ENCODE measurements at places on chromosomes 7 and 10.

DNA sequence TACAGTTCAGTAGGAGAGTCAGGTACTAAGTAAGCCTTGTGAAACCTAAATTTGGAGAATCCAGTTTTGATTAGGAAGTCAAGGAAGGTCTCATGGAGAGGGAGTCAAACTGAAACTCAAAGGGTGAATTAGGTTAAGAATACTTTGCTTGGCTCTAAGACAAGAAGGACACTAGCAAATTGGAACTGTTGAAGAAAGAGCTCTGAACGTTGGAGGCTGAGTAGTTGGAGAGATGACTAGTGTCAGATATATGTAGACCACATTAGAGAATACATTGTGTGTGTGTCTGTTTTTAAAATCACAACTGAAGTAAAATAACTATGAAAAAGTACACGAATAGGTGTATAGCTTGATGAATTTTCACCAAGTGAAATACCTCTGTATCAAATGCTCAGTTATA, 6.3 kb downstream of the VPS26A start:
- no peak for DNase-seq

DNA sequence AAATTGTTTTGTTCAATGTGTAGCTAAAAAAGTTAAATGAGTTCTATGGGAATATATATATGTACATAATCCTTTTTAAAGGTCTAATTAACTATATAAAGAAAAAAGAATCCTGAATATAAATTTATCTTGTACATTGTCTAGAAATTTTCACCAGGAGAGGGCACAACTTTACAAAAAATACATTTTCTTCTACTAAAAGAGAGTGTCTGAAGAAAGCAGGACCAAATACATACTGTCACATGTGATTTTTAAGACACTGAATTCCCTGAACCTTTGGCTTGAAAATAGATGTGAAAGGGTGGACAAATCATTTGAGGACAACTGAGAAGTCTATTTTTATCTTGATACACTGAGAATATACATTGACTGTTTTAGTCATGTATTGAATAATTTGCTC, 204.3 kb downstream of the DGKB start:
- DNase-seq = no peak

- no peak for DNase-seq
Measured at GRCh38 chr7:101436221-101436735, 73.6 kb downstream of the COL26A1 start.

DNA sequence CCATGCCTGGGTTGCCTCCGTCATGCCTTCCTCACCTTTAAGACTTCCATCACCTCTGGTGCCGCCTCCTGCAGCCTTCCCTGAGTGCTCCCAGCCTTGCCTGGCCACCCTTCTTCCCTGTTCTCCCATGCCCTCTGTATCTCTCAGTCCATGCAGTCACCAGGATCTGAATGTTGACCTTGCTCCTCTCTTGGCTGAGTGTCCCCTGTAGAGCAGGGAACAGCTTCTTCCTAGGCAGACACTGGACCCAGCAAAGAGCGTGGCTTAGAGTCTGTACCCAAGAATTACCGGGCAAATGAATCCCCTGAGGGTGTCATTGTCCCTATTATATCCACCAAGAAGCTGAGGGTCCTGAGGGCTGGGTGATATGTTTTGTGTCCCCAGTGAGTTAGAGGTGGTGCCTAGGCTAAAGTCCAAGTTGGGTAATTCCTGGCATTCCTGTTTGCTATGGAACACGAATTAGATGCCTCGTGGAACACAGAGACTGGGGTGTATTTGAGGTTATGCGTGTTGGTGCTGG, 505.6 kb downstream of the RPS24 start:
- DNase-seq = no peak

DNA sequence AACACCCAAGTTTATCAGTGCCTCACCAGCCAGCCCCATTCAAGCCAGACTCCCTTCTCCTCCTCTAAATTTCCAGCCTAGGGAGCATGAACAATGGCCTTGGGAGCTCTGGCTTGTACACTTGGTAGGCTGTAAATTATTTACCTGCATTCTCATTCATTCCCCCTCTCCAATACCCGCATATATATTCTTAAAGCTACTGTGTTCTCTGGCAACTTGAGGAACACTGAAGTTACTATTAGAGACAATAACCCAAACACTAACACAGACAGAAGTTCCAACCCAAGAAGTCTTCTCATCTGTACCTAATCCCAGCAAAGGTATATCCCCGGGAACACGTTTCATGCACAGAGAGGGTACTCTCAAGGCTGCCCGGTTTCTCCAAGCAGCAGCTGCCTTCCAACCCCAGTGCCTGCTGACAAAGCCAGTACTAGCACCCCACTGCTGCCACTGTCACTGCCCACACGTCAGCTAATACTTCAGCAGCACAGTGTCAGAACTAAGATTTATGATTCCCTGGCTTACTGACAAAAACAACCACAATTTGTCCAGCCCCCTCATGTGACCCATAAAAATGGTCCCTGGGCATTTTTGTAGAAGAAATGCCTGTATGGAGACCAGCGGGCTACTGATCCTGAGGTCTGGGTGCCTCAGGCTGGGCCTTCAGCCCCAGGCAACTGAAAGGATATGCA, 3.1 kb downstream of the WDR91 start:
- DNase-seq = peak; percentile 70

Data from RCC 7860 (cell line).